ENCODE measurements at places on chromosomes 1 and 21. TPM values are rescaled to one million over a fixed set of nuclear protein-coding genes. Genes with fewer than 3 reads are reported as not detected.

The ZNF593OS gene
- not detected for total RNA-seq

The CLCA2 gene
- 0.14 TPM for total RNA-seq

The MAN1A2 gene
- total RNA-seq = 55.2 TPM

The TAS1R1 gene
- total RNA-seq = not detected

The CD52 gene
- total RNA-seq = not detected

The ALX3 gene
- total RNA-seq = not detected

The CFAP141 gene
- total RNA-seq = not detected

The TFF2 gene
- total RNA-seq = not detected

The FAM43B gene
- total RNA-seq = not detected

The OR2G6 gene
- total RNA-seq = not detected

The LMX1A gene
- not detected for total RNA-seq

The NKAIN1 gene
- total RNA-seq = 0.09 TPM

The C1orf115 gene
- 0.46 TPM for total RNA-seq

All from smooth muscle cell of bladder (primary cell).